Pulmonary artery endothelial cell (primary cell): ENCODE measurements at places on chromosomes 3 and 15. TPM values are rescaled to one million over a fixed set of nuclear protein-coding genes. Genes with fewer than 3 reads are reported as not detected.
A peak's percentile ranks its signal among the peaks of the same experiment; 100 is the strongest.

DNA sequence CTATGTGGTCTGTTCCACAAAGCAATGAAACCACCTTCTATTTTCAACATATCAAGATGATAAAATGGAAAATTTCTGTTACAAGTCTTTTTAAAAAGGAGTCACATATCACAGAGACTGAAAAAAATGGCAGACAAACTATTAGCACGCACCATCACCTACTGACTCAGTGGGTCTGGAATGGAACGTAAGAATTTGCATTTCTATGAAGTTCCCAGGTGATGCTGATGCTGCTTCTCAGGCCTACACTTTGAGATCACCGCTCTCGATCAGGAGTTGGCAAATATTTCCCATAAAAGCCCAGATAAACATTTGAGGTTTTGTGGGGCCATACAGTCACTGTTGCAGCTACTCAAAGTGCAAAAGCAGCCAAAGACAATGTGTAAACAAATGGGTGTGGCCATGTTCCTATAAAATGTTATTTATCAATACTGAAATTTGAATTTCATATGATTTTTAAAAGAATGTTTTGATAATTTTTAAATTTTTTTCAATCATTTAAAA, 142.9 kb downstream of the ADAM10 start:
- no peak for DNase-seq

GRCh38 chr15:60721257-60721626, 242.3 kb upstream of the ICE2 start:
- no peak for DNase-seq

- DNase-seq = no peak
Observed at GRCh38 chr15:98280284-98280975, 319.9 kb downstream of the ARRDC4 start.

DNA sequence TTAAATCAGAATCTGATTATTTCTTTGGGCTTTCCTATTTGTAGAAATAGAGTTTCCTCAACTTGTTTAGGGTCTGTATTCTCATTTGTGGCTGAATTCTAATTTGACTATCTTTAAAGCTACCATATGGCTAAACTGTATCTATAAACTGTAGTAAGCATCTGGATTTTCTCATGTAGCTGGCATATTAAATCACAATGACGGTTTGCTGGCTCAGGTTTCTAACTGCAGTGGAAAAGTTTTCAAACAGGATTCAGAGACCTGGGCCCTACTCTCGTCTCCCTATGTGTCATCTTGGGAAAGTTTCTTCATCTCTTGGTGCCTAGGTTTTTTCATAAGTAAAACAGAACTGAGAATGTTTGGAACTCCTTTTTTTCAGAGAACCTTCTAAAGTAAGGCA, 68.3 kb downstream of the GALK2 start:
- no peak for DNase-seq

FBXL22 gene
- total RNA-seq = 0.11 and 0.13 TPM in 2 replicates

DNA sequence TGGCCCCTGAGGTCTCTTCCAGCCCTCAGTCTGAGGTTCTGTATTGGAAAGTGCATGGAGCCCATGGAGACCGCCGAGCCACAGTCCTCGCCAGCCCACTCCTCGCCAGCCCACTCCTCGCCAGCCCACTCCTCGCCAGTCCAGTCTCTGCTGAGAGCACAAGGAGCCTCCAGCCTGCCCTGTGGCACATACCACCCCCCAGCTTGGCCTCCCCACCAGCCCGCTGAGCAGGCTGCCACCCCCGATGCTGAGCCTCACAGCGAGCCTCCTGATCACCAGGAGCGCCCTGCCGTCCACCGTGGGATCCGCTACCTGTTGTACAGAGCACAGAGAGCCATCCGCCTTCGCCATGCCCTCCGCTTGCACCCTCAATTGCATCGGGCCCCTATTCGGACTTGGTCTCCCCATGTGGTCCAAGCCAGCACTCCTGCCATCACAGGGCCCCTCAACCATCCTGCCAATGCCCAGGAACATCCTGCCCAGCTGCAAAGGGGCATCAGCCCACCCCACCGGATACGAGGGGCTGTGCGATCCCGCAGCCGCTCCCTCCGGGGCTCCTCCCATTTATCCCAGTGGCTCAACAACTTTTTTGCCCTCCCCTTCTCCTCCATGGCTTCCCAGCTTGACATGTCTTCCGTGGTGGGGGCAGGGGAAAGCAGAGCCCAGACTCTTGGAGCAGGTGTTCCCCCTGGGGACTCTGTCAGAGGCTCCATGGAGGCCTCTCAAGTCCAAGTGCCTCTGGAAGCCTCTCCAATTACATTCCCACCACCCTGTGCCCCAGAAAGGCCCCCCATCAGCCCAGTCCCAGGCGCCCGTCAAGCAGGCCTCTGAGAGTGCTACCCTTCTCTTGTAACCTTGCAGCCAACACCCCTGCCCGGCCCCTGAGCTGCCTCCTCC, 40.9 kb downstream of the PML start:
- no peak for DNase-seq

GRCh38 chr3:71145954-71146353, 437.6 kb downstream of the FOXP1 start:
- DNase-seq = no peak

DNA sequence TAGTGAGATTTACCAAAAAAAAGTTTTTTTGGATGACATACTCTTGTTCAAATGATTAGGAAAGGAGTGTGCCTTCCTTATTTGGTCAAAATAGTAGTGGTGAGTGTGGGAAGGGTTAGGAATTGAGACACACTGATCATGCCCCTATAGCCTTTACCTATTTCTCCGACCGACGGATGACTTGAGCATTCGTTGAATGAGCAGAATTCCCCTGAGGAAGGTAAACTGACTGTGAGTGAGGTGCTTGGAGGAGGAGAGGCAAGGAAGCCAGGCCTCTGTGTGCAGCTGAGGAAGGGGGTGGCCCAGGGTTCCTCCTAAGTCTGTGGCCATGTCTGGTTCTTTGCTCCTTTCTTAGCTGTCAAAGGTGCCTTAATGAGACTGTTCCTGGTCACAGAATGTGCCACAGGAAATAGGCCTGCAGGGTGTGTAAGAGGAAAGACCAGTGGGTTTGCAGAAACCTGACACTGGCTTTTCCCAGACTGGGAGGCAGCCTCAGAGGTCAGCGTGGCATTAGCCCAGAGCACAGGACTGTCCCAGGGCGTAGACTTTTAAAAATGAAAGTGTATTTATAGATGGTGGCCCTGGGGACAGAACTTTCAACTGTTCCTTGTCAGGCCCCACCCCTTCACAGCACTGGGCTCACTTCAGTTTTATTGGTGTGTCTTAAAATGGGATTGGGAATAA, 307.7 kb upstream of the C2CD4B start:
- no peak for DNase-seq

DNA sequence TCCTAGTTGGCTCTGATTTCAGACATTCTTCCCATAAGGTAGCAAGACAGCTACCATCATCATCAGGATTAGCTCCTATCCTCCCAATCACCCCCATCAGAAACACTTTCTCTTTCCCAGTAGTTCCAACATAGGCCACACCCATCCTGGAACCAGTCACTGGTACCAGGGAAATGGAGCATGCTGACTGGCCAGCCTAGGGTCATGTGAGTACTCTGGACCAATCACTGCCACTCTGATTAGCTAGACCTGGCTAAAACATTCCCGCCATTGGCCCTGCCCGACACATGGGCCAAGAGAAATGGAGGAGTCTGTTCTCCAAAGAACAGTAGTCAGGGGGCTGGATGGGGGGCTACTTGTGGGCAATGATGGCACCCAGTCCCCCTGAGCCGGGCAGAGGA, 12.4 kb downstream of the EFCC1 start:
- no peak for DNase-seq

DNA sequence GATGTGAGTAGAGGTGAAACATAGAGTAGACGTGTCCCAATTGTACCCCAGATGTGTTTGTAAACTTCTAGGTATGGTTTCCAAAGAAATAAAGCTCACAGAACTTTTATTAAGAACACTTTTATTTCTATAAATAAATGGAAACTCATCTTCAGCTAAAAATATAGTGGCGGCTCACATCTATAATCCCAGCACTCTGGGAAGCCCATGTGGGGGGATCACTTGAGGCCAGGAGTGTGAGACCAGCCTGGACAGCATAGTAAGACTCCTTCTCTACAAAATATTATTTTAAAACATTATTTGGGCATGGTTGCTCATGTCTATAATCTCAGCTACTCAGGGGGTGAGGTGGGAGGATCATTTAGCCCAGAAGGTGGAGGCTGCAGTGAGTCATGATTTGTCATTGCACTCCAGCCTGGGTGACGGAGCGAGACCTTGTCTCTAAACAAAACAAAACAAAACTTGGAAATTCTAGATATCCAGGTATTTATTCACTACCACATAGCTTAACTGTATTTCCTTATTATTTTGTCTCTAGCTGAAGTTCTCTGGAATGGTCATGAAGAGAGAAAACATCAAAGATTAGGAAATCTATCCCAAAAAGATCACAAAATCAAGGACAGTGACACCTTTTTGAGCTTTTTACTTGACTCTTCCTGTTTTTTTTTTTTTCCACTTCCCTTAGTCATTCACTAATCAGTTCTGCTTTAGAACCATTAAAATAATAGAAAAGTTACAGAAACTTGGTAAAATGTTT, 258.1 kb downstream of the TIGIT start:
- no peak for DNase-seq

EHD4 gene
- total RNA-seq = 189 and 190 TPM in 2 replicates

- DNase-seq = peak; percentile 87
Observed at GRCh38 chr3:141710888-141711616, 27.0 kb upstream of the RNF7 start.

- no peak for DNase-seq
Observed at GRCh38 chr3:64505419-64505818, 182.4 kb downstream of the ADAMTS9 start.

PROK2 gene
- not detected in 2 replicates for total RNA-seq

DNA sequence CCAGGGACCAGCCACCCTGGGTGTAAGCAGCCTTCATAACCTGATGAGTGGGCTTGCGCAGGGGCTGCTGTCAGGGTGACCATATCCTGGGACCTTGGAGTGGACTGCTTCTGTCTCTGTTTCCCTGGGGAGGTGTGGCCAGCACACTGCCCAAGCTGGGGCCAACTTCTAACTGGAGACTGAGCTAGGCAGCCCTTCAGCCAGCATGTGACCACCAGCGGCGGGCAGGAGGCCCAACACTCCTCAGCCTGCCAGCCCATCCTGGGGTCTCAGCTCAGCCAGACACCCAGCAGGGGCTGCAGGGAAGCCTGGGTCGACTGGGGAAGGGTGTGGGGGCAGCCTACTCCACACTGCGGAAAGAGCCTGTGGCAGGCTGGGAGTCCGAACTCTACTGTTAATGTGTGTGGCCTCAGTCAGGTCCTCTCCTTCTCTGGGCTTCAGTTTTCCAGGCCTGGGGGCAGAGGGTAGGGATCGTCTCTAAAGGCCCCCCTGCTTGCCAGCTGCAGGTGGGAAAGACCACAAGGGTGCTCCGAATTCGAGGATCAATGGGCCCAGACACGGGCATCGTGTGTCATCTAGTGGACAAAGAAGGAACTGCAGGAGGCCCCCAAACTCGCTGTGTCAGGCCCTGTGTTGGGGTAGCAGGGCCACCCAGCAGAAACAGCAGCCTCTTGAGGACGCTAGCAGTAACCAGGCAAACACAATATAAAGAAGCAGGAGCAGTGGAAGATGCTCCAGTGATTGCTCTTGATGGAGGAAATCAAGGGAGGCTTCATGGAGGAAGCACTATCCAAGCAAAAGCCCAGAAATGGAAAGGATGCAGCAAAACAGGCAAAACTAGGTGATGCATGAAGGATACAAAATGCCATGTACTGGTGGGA, 2.0 kb upstream of the SEMA3G start:
- DNase-seq = no peak

THRB gene
- total RNA-seq = 0.14 and 0.33 TPM in 2 replicates

DNA sequence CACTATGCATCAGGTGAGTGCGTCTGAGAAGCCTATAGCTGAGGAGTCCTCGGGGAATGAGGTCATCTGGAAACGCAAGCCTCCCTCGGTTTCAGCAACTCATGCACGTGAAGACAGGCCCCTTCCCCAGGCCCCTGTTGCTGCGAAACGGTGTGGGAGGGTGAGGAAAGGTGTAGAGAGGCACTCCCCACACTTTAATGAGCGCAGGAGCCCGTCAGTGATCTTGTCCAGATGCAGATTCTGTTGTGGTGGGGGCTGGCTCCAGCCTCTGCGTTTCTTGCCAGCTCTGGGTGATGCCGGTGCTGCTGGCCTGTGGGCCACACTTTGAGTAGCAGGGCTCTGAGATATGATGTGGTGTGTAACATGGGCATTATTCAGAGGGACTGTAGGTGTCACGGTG, 38.6 kb upstream of the LACTB start:
- DNase-seq = no peak

DNA sequence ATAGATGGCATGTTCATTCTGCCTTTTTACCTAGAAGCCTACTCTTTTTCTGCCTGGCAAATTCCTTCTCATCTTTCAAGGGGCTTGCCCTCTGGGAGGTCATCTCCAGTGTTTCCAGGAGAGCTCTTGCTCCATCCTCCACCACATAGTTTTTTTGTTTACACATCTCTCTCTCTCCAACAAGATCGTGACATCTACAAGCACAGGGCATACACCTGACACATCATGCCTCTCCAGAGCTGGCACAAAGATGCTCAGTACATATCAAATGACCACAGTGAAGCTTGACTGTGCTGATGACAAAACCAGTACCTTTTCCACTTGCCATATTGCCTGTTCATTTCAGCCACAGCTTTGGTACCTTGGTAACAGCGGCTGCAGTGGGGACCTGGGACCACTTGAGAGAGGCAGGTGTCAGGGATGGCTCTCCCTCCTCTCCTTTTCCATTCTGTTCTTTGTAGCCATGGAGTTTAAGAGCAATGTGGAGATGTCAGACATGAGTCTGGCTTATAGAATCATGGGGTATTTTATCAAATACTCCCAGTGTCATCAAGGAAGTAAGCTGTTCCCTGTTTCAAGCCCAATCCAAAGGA, 15.4 kb downstream of the ALPK3 start:
- DNase-seq = no peak

STARD5 gene
- 0.20 and 0.71 TPM in 2 replicates for total RNA-seq

- DNase-seq = no peak
Observed at GRCh38 chr3:143671626-143672025, 176.6 kb downstream of the SLC9A9 start.

NR2E3 gene
- total RNA-seq = 0.11 TPM in 1 of 2 replicates, not detected in the other

DNA sequence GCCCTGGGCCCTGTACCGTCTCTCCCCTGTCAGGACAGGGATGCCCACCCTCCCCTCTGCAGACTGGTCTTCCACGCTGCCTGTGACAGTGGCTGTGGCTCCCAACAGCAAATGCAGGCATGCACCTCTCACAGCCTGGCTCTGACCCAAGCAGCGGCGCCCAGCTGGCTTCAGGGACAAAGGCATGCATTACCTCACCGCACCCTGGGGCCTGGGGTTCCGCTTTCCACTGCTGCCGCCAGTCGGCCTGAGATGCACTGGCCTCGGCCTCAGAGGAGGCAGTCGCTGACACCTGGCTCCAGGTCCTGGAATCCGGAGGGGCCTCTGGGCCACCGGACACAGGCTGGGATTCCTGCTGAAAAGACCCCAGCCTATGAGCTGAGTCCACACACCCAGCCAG, 70.3 kb downstream of the SCN5A start:
- DNase-seq = no peak
